ENCODE measurements at places on chromosomes 3 and 15.

DNA sequence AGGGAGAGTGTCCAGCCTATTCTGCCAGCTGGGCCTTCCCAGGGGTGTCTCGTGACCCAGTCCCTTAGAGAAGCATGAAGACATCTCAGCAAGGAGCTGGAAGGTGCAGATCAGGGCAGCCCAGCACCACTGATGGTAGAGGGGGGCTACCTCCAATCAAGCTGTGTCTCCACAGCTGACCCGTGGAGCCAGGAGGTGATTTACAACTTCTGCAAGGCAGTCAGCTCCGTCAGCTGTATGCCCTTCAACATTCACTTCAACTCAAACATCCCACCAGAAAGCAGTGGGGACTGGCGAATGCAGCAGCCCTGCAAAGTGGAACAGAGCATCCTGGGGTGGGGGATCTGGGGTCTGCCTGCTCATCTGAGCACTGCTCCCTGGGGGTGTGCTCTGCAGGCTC is 32.6 kb upstream of the FRG2C start:
- no peak for DNase-seq

- DNase-seq: no peak
These were observed 9.1 kb downstream of the AMOTL2 start for GRCh38 chr3:134364936-134365765.

GRCh38 chr3:115697263-115698053 is 74.1 kb downstream of the GAP43 start:
- no peak for DNase-seq

DNA sequence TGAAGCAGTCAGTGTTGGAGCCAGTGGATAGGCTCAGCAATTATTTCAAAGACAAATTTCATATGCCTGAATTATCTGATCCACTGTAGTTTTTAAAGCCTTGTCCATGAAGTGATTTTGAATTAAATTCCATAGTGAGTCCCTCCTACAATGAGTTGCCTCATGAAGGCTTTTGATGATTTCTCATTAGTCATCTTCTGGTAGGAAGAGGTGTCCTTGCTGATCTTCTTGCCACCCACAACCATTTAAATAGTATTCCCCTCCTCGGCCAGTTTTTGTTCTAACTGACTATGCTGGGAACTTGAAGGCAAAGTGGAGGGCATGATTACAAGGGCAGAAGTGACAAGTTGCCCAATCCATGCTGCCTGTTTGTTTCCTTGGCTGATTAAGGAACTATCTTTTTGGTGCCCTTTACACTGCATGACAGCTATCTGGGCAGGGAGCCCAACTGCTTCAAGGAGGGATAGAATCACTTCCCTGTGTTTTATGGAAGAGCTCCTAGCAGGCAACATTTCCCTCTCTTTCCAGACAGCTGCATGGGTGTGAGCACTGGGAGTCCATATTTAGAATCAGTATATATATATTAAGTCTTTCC is 617.5 kb downstream of the ZPLD1 start:
- DNase-seq: no peak

GRCh38 chr15:95446854-95447253 is 883.6 kb upstream of the NR2F2 start:
- peak; percentile 8 for DNase-seq

DNA sequence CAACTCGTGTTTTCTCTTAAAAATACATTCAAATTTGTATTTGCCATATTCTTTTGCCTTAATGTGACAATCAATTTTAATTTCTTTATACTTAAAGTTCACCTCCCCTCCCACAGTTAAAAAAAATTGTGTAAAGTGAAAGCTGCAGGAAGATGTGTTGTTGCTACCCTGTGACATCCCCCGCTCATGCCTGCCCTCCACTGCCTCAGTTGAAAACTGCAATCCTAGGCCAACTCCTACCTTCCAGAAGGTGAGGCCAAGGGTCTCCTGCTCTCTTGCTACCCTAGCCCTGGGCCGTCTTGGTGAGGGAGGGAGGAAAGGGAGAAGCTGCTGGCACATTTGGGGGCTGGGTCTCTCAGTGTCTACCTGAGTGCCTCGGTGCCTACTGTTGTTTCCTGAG is 57.0 kb upstream of the CMTM7 start:
- peak; percentile 83 for DNase-seq

Measured in activated naive CD4-positive, alpha-beta T cell treated with anti-CD3 and anti-CD28 coated beads for 36 hours (primary cell).